ENCODE measurements at places on chromosomes 7 and 10. TPM values are rescaled to one million over a fixed set of nuclear protein-coding genes. Genes with fewer than 3 reads are reported as not detected.
A peak's percentile ranks its signal among the peaks of the same experiment; 100 is the strongest.

The CYP2E1 gene
- 0.77 TPM for polyA plus RNA-seq

DNA sequence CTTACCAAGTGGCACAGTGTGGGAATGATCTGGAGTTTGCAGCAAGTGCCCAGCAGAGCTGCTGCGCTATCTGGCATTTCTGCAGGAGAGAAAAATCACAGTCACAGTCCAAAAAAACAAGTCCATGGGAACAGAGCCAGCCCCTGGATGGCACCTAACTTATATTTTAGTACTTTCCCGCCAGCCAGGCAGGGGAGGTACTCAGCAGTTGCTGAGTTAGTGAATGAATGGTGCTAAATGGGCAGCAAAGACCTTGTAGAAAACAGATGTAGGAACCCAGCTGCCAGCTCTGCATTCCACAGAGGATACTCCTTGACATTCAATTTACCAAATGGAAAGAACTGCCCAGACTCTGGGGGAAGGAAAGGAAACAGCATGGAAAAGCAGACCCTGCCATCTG lies 54.5 kb downstream of the GSDME start:
- H3K4me3 ChIP-seq: no peak overlapping the region
- peaks cover 19% of the 10 kb centered on the region for H3K36me3 ChIP-seq
- H3K27ac ChIP-seq: no peak overlapping the region
- no peaks in the 10 kb centered on the region for H3K27me3 ChIP-seq
- H3K4me1 ChIP-seq: peaks cover 27% of the 10 kb centered on the region
- no peak for DNase-seq

DNA sequence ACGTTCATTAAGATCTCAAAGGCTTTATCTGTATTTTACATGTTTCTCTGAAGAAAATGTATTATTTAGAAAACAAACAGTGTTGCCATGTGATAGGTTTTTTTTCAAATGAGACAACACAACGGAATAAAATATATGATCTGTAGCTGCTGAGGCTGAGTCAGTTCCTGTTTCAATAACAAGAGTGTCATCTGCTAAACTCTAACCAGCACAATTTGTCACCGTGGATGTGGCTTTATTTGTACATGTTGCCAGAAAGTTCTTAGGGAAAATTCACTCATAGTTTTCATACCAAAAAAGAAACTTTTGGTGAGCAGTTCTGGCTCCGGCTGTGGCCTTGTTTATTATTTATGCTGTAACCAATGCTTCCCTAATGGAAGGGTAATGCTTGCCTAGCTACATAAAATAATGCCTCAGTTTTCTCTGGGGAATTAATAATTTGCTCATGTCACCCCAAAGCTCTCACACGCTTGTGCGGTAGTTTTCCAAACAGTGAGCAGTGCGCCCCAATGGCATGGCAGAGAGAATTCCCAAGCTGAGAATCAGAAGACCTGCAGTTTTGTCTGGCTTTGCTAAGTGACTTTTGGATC lies 20.3 kb upstream of the KLF6 start:
- no peaks in the 10 kb centered on the region for H3K36me3 ChIP-seq
- no peaks in the 10 kb centered on the region for H3K27me3 ChIP-seq
- peak overlapping the region; percentile 99 for H3K27ac ChIP-seq
- H3K4me1 ChIP-seq: peaks cover 58% of the 10 kb centered on the region
- no peak for DNase-seq

- no peak overlapping the region for H3K4me3 ChIP-seq
- DNase-seq: no peak
- no peak overlapping the region for H3K27ac ChIP-seq
- H3K27me3 ChIP-seq: no peaks in the 10 kb centered on the region
- H3K4me1 ChIP-seq: peaks cover 29% of the 10 kb centered on the region
- H3K36me3 ChIP-seq: no peaks in the 10 kb centered on the region
Observed at GRCh38 chr7:51141451-51142003, 175.1 kb downstream of the COBL start.

All from keratinocyte (primary cell).